ENCODE measurements at places on chromosomes 7 and 10.

DNA sequence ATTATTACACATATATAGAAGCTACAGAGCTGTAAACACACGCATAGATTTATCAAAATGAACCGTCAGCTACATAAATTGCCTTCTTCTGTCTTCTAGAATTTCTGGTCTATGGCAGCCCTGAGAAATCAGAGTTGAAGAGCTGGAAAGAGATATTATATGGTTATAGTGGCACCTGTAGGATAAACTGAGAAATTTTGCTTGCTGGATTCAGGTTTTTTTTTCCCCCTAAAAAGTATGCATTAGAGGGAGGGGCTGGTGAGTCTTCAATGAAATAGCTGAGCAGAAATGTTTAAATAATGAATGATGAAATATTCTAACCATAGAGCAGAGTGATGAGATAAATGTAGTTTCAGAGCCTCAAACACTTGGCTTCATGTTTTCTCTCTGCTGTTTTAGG is 78.0 kb upstream of the DYNC1I1 start:
- DNase-seq: no peak

DNA sequence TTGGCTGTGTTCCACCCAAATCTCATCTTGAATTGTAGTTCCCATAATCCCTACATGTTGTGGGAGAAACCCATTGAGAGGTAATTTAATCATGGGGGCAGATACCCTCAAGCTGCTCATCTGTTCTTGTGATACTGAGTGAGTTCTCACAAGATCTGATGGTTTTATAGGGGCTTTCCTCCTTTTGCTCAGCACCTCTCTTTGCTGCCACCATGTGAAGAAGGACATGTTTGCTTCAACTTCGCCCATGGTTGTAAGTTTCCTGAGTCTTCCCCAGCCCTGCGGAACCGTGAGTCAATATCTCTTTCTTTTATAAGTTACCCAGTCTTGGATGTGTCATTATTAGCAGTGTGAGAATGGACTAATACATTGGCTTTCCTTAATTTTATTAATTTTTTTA is 527.8 kb downstream of the MDFIC start:
- no peak for DNase-seq

- DNase-seq: no peak
These were observed 72.6 kb downstream of the USP6NL start for GRCh38 chr10:11538834-11539190.

GRCh38 chr7:22117222-22117621 is 171.5 kb upstream of the CDCA7L start:
- DNase-seq: no peak

DNA sequence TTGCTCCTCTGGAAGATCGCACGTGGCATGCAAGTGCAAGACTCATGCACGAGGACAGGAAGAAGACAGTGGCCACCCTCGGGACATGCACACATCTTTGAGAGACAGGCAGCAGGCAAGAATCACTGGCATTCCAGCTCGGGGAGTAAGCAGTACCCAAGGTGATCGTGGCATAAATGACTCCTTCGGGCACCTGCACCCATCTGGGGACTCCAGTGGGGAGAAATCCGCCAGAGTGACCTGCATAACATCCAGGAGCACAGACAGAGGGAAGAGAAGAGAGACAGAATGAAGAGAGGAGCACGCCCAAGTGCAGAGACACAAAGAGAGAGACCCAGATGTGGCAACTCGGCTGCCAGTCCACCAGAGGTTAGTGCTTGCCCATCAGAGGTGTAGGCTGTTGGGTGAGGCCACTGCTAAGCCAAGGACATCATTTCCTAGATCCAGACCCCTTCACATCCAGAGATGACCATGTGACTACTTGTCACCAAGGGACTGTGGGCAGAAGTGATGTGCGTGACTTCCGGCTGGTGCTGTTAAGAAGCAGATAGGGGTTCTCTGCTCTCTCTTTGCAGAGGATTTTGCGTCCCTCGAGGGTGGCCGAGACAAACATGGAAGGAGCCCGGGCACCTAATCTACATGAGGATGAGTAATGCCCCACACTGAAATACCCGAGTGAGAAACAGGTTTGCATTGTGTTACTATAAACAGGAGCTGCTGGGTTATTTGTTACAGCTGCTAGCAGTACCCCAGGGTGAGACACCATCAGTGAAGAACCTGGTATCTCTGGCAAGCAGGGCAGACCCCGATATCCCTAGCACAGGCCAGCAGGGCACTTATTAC is 80.6 kb downstream of the VWA2 start:
- no peak for DNase-seq

GRCh38 chr7:1298051-1298930 is 65.6 kb downstream of the UNCX start:
- no peak for DNase-seq

GRCh38 chr10:66931340-66931948 is 5.6 kb downstream of the LRRTM3 start:
- no peak for DNase-seq

Data from SIG-M5 (cell line).